SW 1271 (cell line): ENCODE measurements at places on chromosomes 7 and 10.

DNA sequence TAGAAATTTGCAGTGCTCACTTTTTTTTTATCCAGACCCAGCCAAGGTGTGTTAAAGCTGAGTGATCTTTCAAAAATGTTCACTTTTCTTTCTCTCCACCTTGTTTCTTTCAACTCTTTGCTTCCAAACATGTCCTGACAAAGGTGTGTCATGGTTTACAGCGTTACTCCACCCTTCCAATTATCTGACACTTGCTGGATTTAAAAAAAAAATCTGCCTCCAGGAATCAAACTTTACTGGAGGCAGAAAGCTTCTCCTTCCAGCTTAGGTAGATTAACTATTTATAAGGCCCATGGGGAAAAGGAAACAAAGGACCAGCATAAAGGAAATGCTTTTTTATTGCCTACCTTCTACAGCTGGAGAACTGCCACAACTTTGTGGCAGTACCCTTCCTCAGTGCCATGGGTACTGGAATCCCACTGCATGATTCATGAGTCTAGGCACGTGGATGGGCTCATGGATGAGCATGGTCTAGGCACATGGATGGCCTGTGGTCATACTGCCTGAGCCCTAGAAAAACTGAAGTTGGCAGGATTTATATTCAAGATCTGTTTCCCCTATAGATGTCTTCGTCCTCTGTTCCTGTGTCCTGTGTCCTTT lies at the start of gene COL17A1:
Gene COL17A1 (minus strand): TSS at position 80 of the 600 bp plus-strand sequence. CDS start 5,207 bp downstream, outside the sequence.
- no peak for DNase-seq

GRCh38 chr10:103676851-103677417 lies 178.4 kb downstream of the SH3PXD2A start:
- DNase-seq = no peak

DNA sequence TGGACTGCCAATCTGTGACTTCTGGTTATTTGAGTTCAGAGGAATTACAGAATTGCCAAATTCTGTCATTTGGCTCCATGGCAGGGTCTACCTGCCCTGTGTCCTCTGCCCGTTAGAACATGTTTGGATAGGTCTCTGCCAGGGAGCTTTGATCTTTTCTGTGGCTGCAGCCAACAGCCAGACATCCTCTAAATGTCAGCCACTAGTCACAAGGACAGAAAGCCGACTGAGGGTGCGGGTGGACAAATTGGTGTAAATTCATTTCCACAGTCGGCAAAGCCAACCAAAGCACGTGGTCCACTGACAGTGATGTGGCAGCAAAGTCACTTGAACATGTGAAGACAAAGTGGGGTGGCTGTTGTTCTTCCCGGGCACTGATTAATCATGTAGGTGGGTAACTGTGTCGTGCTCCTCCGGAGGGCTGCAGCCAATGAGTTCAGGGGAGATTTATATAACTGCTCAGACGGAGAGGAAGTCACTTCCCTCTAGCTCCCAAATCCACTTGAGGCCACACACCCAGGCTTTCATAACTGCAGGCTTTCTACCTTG lies 26.7 kb upstream of the CAMK1D start:
- no peak for DNase-seq

GRCh38 chr10:9807846-9808245 lies 1209.8 kb upstream of the CELF2 start:
- no peak for DNase-seq

DNA sequence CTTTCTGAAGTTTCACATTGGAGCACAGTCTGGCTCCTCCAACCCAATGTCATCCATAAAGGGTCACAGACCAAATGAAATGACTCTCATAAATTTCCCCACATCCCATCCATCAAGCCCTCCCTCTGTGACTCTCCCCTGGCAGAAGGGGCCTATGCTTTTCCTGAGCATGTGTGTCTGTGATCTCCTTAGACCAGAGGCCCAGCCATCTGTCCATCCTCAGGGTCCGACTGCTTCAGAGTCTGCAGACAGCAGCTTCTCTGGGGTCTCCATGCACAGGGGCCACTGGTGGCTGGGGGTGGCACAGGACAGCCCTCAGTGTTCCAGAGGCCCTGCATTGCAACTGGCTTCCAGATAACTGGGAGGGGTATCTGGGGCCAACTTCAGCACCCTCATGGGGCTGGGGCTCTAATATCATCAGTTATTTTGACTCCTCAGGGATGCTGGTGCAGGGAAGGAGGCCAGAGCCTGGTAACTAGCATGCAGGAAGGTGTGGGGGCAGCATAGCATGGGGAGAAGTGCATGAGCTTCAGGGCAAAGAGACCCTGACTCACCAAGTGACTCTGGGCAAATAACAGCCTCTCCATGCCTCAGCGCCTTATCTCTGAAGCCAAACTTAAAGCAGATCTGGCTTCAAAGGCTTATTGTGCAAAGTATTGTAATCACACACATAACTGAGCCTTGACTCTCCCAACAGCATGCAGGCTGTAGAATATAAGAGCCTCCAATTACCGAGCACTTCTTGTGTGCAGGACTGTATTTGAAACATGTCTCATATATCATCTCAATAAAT lies 266.9 kb downstream of the GRID1 start:
- DNase-seq = no peak

DNA sequence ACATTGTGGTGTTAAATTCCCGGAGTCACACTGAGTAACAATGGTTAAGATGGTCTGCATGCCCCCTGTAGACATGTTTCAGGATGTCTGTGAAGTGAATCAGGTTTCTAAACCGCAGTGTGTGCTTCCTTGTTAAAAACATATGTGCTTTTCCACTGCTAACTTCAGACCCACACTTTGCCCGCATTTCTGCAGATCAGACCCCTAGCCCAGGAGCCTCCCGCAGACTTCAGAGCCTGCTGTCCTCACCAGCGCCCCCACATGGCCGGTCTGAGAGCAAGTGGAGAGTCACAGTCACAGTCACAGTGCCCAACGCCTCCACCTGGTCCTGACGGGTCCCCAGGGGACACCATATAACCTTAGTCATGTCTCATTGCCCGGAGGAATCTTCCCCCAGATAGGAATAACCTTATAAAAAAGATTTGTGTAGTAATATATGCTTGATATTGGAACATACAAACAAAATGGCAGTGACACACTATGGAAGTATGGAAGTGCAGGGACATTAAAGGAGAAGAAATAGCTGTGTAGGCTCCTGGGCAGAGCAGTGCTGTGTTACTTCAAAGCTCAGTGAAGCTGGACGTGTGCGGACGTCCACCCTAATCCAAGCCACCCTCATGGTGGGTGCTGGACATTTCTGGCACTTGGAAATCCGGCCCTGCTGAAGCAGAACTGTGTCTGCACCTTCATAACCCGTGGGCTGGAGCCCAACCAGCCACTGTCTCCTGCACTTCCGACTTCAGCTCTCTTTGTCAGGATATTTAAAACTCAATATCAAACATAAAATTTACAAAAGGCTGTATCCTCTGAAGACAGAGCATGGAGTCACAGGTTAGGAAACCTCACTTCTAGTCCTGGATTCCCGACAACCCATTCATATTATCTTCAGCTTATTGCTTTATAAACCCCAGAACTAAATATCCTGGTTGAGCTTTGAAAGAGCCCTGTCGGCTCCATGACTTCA lies 29.0 kb downstream of the GSTO2 start:
- DNase-seq = no peak

GRCh38 chr10:80498078-80498832 lies 39.4 kb upstream of the SH2D4B start:
- no peak for DNase-seq

GRCh38 chr10:131722525-131723264 lies 178.1 kb upstream of the PPP2R2D start:
- DNase-seq = no peak

GRCh38 chr7:144826208-144826607 lies 9.6 kb downstream of the TPK1 start:
- DNase-seq = no peak

DNA sequence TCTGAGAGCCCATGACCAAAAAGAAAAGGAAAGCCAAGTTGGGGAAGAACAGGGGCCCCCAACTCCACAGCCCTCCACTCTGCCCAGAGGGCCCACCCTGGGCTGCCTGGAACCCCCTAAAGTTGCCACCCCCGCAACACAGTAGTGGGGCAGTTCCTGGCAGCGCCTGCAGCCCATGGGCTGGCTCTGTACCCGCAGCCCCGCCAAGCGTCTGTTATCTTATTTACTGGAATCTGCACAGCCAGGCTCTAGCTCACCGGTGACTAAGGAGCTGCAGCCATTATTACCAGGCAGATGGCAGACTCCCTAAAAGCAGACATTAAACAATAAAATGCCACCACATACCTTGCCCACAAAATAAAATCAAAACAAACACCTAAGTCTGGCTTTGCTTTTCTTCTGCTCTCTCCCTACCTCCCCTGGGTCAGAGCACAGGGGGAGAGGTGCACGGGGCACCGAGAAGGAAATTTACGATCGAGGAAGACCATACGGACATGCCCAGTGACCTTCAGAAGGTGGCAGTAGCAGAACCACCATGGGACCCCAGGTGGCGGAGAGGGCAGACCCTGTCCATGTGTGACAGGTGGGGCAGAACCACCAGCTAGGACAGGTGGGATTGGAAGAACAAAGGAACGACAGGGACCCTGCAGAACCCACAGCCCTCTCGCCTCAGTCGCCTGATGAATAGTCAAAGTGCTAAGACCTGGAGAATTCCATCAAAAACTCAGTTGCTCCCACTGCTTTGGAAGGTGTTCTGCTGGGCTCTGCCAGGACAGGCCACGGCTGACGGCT lies 66.3 kb downstream of the PRKAG2 start:
- no peak for DNase-seq

DNA sequence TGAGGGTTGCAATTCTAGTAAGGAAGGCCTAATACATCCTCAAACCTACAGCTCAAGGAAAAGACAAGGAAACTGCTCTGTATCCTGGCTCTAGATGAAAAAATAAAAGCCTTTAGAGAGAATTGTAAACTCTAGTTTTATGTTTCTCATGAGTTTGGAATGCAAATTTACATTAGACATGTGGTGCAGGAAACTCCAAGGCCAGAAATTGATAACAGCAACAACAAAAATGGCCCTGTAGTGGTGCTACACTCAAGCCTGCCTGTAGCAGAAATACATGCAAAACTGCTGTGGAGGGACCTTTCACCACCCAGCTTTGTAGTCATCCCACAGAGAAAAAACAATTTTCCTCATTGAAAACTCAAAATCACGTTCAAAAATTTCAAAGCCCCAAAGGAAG lies 546.7 kb upstream of the LRRN3 start:
- no peak for DNase-seq

- DNase-seq = no peak
Observed at GRCh38 chr10:55374060-55374459, 573.0 kb upstream of the PCDH15 start.

DNA sequence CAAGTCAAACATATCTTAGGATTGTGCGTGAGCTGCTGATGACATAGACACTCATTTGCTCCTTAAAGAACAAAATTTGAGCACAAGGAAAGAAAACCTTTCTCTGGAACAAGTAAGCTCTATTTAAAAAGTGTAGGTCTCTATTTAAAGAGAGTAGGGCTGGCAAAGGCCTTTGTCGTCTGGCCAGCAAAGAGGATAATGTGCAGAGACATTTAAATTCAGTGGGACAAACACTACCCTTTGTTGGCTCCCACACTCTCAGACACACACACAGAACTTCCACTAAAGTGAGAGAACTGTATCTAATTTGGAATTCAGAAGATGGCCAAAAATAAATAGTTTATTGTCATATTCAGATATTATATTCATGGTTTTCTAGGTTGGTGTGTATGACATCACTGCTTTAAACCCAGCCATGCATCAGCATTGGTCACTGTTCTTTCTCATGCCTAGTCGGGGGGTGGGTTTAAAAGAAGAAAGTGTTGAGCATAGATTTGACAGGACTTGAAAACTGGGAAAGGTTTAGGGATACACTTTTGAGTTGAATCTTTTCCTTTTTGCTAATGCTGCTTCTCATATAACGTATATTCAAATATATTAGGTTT lies 49.5 kb upstream of the HDAC9 start:
- no peak for DNase-seq

GRCh38 chr7:23468526-23469149 lies 1.7 kb downstream of the IGF2BP3 start:
- DNase-seq = no peak

GRCh38 chr7:48274662-48275061 lies 103.4 kb downstream of the ABCA13 start:
- DNase-seq = peak; percentile 15

DNA sequence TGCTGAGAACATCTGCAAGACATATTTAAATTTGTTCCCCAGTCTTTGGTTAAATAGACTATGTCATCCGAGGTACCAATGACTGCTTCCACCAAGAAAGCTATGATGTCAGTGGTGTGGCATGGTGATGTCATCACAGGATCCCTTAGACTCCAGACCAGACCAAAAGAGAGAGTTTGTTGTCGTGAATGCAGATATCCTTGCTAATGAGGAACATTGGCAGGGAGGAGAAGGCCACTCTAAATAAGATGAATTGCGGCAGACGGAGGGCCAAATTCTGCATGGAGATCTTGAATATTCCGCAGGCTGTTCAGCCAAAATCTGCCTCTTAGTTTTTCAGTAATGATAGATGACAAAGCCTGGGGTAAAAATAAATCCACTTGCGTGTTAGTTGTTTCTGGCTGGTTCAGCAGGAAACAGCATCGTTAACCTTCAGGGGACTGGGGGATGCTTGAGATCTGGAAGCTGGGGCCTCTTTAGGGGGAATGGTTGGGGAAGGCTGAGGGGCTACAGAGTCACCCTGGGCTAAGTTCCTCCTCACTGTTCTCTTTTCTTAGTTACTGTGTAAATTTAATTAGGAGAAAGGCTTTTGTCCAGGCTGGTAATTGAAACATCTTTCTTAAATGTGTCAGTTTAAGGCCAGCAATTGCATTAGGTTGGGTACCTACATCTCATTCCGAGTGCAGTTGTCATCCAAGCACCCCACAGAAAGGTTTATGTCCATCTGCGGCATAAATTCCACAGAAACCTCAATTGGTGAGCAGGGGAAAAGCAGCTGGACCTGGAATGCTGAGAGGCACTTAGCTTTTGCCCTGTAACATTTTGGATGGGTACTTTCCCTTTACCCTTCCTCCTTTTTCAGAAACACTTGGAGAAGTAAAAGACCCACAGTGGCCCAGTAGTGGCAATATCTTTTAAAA lies 11.6 kb upstream of the CAMK1D start:
- DNase-seq = no peak

- DNase-seq = no peak
Observed at GRCh38 chr10:3241967-3242650, 69.5 kb upstream of the PITRM1 start.
